ENCODE measurements at places on chromosomes 16 and 17.

- DNase-seq, result no peak
Measured at GRCh38 chr17:42092939-42093338, 5.3 kb downstream of the ZNF385C start.

DNA sequence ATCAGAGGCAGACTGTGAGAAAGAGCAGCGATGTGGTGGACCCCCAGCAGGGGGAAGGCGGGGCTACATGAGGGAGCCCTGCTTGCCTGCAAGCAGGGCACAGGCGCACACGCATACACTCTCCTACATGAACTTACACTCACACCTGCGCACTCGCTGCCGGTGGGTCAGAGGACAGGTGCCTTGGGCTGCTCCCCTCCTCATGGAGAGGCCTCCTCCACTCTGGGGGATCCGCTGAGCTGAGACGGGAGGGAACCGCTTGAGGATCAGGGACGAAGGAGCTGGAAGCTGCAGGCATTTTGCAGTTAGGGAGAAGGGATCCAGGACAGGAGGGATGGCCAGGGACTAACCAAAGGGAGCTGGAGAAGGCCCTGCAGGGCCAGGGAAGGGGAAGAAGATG is 14.2 kb downstream of the OSBPL7 start:
- no peak for DNase-seq

DNA sequence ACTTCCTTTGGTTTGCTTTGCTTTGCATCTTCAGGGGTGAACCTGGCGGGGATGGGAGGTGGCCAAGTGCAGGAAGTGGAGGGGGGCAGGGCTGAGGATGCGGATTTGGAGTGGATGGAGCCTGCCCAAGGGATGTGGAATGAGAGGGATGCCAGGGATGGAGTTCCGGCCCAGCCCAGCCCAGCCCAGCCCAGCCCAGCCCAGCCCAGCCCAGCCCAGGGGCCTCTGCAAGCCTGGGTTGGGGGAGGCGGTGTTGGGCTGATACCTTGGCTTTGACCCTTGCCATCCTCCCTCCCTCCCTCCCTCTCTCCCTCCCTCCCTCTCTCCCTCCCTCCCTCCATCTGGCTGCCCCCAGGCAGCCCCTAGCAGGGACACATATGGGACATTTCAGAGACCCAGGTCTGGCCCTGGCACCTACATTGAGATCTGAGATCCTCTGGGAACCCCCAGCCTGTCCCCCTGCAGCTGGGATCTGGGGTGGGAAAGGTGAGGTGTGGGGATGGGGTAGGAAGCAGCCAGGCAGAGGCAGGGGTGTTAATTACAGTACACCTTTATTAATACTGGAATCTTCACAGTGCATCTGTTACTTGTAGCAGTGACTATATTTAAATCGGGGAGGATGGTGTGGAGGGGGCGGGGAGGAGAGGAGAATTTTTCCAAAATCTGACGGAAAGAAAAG is 14.5 kb downstream of the IL34 start:
- DNase-seq, result no peak

DNA sequence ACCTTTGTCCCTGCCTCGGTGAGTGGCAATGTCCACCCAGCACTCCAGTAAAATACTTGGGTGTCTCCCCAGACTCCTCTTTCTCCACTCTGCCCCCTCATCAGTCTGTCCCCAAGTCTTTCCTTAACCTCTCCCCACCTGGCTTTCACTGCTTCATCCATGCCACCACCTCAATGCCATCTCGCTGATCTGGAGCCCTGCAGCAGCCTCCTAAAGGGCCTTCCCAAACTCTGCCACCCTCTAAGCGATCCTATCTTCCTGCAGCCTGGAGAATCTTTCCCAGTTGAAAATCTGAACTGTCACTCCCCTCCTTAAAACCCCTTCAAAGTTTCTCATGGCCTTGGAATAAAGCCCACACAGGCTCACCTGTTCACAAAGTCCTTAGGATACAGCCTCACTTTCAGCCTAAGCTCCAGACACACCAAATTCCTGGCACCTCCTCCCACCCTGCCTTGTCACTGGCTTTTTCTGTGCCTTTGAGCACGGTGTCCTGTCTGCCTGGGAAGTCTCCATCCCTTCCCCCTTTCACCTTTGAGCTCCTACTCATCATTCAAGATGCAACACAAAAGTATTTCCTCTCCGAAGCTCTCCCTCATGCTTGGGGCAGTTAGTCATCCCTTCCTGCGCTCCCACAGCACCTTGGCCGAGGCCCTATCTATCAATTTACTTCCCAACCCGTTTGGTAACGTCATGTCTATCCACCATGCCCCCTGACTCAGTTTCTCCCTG is 2.8 kb downstream of the WNK4 start:
- DNase-seq, result no peak

- DNase-seq, result no peak
Measured at GRCh38 chr17:77756846-77757560, 201.5 kb upstream of the TNRC6C start.

GRCh38 chr16:55367866-55368603 is 44.0 kb downstream of the IRX6 start:
- DNase-seq, result no peak

DNA sequence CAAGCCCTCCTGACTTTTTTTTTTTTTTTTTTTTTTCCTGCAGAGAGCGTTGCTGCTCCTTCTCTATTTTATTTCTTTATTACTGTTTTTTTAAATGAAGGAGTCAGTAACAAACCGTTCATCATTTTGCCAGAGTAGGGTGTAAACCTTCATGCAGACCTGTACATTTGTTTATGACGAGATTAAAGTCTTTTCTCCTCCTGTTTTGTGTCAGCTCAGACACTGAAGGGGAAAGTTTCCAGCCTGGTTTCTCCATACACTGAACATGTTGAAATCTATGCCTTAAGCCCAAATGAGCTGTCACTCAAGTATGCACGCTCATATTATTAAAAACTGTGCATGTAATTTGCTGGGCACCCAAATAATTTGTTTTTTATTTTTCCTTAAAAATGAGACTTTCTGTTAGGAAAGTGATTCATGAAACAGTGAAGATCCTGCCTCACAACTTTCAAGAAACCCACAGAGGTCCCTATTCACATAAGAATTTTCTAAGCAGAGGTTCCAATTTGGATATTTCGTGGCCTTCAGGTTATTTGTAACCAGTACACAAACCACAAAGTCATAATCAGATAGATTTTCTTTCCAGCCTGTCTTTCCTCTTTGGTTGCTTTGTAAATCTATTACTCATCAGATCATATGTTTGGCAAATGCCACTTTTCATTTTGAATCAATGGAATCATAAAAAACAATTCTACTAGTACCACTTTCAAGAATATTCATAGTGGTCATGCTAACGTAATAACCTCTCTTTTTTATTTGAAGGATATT is 700.3 kb downstream of the MAF start:
- DNase-seq, result no peak

GRCh38 chr16:16774389-16774788 is 395.4 kb downstream of the NPIPA7 start:
- no peak for DNase-seq

- no peak for DNase-seq
Measured at GRCh38 chr16:24850289-24850938, 4.7 kb downstream of the SLC5A11 start.

DNA sequence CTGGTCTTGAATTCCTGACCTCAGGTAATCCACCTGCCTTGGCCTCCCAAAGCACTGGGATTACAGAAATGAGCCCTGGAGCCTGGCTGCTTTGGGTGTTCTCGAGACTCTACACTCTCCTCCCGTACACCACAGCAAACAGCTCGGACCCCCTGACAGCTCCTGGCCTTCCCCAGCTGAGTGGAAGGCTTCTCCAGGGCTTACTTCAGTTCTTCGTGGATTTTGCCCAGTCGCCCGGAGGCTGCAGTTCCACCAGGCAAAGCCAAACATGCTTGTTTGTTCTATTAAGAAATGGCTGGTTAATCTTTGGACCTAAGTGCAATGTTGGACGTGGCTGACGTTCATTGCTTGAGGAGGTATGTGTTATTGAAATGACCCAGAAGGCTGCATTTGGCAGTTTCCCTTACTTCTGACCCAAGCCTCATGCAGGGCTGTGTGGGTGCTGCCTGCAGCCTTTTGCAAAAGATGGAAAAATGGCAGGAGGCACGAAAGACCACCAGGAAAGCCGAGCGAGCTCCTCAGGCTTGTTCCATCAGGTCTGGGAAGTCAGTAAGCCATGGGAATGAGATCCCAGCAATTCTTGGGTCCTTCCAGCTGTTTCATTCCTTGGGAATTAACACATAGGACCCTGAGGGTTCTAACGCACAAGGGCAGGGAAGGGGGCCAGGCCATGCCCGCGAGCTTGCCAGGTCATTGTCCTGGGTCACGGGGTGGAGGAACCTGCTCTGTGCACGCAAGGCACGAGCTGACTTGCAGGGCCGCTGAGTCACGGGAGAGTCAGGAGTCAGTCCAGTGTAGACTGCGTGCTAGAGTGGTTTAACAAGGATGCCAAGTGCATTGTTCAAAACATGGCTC is 23.9 kb upstream of the KLHDC4 start:
- no peak for DNase-seq

- DNase-seq, result no peak
Measured at GRCh38 chr16:4660454-4661007, 32.8 kb upstream of the NUDT16L1 start.

DNA sequence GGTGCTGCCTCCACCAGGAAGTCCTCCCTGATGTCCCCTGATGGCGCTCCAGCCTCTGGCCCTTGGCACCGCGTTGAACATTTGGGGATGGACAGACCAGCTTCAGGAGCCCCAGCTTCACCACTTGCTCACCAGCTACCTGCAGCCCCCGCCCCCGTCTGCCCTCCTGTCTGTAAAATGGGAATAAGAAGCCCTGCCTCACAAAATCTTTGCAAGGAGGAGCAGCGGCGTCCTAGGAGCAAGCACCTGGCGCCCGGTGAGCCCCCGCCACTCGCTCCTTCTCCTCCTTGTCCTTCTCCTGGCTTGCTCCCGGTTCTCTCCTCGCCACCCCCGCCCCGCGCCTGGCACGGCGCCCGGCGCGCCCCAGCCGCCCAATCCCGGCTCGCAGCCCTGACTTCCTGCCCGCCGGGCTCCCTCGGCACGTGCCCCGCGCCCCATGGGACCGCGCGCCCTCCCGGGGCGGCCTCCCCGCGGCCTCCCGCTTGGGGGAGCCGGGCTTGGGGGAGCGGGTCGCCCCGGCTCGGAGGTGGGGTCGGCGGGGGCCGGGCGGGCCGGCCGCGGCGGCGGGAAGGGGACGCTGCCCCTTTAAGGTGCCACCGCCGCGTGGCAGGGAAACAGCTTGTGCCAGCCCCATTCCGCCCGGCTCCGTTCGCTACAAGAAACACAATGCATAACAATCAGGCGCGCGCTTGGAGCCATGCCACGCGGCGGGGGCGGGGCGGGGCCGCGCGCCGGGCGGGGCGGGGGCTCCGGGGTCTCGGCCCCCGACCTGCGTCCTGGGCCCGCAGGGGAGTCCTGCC is 9.1 kb upstream of the PPP1R1B start:
- DNase-seq, result no peak

- no peak for DNase-seq
Measured at GRCh38 chr16:65054457-65054856, 67.4 kb downstream of the CDH11 start.

GRCh38 chr16:27428026-27428785 is 26.2 kb downstream of the IL21R start:
- DNase-seq, result no peak

DNA sequence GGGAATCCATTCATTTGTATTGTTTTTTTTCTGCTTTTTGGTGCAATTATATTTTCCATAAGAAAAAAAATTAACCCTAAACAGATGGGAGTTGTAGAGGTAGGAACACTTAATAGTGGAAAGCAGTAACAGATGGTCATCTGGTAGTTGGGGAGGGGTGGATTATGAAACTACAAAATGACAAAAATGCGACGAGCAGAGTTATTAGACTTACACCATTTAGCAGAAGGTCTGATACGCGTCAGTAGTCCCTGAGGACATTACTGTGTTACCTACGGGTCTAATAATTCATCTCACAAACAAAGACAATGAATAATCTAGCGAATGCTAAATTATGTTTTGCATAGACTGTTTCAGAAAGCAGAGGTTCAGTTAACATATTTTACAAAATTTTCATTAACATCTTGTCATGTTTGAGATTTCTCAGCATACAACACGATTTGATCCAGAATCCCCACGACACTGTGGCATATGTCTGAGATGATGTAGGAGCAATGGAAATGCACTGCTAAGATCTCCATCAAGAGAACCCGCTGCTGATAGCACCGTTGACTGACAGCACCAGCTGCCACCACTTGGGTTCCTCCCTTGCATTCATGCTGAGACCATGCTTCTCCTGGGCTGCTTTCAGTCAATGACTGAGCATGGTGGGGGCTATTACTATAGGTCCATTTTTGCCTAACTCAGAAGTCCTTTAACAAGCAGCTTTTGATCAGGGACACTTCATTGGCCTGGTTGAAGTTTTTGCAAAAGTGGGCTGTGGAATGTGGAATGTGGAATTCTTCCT is 182.2 kb upstream of the CPHXL start:
- DNase-seq, result no peak

GRCh38 chr16:84356176-84356575 is 12.2 kb upstream of the ATP2C2 start:
- DNase-seq, result no peak

GRCh38 chr16:64017796-64018195 is 1104.1 kb downstream of the CDH11 start:
- no peak for DNase-seq

- DNase-seq, result peak; percentile 31
Measured at GRCh38 chr16:85616607-85617321, 3.6 kb downstream of the GSE1 start.

- no peak for DNase-seq
Measured at GRCh38 chr16:12754824-12755543, 48.7 kb downstream of the CPPED1 start.

DNA sequence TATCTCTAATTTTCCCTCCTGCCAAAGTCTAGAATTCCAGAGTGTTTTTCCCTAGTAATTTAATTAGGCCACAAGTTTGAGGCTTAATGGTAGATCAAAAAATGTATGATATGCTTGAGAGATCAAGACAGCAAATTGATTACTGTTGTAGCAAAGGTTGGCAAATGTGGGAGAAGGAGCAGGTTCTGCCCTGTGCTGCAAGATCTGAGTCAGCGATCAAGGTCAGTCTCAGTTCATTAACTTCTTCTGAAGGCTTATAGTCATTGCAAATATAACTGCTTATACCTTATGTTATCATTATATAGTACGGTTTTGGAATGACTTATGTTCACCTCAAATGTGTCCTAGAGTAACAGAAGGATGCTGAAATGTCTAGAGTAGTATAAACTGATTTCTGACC is 231.1 kb upstream of the TBX2 start:
- no peak for DNase-seq

GRCh38 chr16:56348168-56349085 is 76.9 kb downstream of the AMFR start:
- no peak for DNase-seq

- DNase-seq, result peak; percentile 15
Measured at GRCh38 chr17:77666881-77667395, 291.6 kb upstream of the TNRC6C start.

GRCh38 chr17:45104907-45105624 is 27.2 kb downstream of the PLCD3 start:
- DNase-seq, result no peak

GRCh38 chr17:49579522-49579921 is 3.9 kb downstream of the NXPH3 start:
- no peak for DNase-seq

DNA sequence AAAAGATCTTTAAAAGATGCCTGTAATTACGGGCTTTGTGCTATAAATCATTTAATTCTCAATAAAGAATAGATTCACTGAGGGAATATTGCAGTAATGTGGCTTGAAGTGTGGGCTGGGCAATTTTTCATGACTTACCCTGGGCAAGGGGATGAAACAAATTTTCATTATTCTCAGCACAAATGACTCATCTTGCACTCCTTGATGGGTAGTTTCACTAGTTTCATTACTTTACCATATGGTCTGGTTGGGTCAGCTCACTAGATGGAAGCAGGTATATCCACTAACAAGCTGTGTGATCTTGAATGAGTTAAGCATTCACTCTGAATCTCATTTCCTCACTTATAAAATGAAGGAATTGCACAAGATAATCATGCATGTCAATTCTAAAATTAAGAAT is 234.3 kb downstream of the ABCC12 start:
- no peak for DNase-seq

Data from GM12864 (cell line).